ENCODE measurements at places on chromosomes 7 and 10.
A peak's percentile ranks its signal among the peaks of the same experiment; 100 is the strongest.

- no peak for DNase-seq
These were observed 321.3 kb downstream of the CACNA2D1 start for GRCh38 chr7:82122275-82122674.

DNA sequence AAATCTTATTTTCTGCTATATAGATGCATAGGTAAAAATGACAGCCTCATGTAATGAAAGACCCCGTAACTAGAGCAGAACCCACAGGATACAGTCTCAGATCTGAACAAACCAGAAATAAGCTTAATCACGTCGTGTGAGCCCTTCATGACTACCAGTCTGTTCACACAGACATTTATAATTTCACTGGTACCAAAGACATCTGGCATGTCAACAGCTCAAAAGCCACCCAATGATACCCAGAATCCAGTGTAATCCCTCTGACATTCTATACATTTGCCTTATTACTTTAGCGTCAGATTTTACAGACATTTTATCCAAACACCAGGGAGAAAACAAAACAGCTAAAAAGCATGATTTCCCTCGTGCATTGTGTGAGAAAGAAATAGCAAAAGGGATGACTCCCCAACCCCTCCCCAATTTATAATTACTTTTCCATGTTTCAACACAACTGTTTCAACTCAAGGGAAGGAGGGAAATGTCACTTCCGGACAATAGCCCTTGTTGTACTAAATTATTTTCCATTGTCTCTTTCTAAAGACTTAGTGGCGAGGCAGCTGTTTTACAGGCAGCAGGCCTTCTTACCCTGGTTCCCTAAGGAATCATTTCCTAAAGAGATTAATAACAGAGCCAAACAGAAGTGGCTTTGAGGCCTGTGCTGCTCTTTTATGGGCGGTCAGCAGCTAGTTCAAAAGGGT, 33.2 kb downstream of the DOCK4 start:
- DNase-seq: no peak

GRCh38 chr7:24965831-24966708, 13.9 kb downstream of the OSBPL3 start:
- no peak for DNase-seq

- DNase-seq: no peak
These were observed 143.9 kb downstream of the ETV1 start for GRCh38 chr7:13845601-13846000.

- no peak for DNase-seq
These were observed 30.5 kb upstream of the VWDE start for GRCh38 chr7:12434012-12434642.

DNA sequence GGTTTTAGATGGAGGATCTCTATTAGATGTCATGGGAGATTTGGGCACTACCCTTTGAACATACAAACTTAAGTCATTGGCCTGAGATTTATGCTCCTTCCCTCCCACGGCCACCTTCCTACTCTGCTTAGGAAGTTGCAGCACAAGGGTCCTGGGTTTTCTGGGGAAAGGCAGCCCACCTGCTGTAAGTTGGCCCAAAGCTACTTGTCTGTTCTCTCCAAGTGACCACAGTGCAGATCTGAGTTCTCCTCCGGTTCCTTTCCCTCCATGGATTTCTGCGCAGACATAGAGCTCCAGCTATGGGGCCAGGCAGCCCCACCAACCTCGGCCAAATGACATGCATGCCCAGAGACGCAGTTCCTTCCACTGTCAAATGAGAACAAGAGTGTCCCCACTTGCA, 12.8 kb upstream of the C10orf53 start:
- no peak for DNase-seq

GRCh38 chr7:6536262-6537260, 14.7 kb downstream of the GRID2IP start:
- no peak for DNase-seq

DNA sequence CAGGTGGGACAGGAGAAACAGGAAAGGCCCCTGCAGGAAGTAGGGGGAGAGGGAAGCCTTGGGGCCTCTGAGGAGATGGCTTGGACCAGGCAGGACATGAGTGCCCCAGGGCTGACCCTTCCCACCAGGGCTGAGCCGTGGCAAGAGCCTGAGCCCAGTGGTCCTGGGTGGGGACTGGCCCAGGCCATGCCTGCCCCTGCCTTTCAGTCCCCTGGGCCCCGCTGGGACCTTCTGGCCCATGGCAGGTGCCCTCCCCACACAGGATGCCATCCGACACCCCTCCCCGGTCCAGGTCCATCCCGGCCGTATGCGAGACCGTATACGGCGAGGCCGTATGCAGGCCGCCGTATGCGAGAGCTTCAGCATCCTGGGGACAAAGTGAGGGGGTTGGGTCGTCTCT, 2.0 kb downstream of the GRIFIN start:
- no peak for DNase-seq

DNA sequence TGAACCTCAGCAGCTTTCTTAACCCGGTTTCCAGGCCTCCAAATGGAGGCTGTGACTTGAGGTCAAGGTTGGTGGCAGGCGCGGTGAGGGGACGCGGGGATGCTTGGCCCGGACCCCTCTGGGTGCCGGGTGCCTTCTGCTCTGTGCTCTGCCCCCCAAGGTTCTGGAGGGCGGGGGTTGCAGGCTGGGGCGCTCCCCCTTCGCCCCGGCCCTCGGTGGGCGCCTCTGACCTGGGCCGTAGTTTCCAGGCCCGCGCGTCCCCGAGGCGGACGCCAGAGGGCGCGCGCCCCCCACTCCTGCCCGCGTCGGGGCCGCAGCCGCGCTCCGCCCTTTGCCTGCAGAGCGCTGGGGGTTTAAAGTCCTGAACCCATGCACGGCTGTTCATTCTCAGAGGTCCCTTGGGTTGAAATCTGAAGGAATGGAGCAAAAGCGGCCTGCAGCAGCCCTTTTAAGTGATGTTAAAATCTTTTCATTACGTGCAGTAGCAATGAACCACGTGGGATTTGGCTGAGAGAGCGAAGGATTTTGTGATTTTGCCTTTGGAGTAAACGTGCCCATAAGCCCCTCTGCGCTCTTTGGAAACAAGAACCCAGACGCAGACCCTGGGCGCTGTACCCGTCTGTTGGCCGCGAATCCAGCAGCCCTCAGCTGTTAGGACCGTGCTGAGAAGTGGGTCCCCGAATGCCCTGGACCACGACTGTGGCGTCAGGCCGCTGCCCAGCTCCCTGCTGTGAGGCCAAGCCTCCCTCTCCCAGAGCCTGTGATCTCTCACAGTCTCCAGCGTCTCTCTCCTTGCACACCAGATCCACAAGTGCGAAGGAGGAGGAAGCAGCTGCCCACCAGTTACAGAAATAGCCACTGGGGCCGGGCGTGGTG, 135.0 kb downstream of the ACTR3B start:
- DNase-seq: peak; percentile 1

DNA sequence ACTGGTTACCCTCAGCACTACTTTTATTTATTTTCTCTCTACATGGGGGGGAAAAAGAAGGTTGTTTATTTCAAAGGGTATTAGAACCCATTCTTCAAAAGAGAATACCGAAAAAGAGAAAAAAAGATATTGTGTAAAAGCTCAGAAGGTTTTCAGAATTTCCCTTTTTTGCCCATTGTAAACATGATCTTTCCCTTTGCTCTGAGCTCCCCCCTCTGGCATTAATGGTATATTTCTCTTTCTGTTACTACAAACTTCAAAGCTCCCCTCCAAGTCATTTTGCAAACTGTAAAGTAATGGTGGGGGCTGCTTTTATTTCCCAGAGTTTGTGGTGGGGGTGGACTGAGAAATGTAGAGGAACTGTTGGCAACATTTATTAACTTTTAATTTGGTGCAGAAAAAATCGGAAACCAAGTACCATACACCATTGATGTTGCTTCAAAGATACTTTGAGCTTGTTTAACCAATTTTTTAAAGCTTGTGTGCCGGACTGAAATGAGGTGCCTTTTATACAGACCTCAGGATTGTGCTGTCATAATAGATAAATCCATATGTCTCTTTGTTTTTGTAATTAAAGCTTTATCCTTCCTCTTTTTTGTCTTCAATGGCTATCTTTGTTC, 181.5 kb downstream of the EXOC4 start:
- DNase-seq: no peak

GRCh38 chr7:80815733-80816132, 103.1 kb downstream of the SEMA3C start:
- DNase-seq: no peak

- peak; percentile 48 for DNase-seq
These were observed 16.9 kb upstream of the ZFAND2A start for GRCh38 chr7:1176891-1177373.

DNA sequence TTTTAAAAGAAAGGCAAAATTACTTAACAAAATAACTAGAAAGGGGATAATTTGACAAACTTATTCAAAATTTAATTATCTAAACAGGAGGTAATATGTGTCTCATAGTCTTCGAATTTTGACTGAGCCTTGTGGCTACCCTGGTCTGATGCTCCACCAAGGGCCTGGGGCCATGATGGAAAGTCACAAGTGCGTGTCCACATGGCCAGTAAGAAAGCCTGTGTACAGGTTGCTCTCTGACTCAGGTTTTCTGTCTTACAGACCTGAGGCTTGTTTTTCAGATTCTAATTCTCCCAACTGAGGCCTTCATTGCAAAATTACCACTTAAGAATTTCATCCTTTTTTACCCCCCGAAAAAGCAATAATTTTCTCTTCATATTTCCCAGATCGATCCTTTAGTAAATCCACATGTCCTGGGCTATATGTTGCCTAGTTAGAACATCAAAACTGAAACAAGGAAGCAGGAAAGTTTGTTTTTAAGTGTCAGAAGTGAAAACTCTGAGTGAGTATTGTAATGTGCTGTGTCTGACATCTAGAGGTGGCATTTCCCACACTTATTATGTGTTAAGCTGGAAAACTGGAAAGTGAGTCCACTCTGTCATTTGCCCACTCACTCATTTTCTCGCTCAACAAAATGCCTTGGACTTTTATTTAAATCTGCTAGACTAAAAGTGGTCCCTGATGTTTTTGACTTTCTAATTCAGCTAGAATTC, 10.0 kb downstream of the CYP3A43 start:
- no peak for DNase-seq

GRCh38 chr7:77337456-77337990, 78.6 kb downstream of the GSAP start:
- no peak for DNase-seq

DNA sequence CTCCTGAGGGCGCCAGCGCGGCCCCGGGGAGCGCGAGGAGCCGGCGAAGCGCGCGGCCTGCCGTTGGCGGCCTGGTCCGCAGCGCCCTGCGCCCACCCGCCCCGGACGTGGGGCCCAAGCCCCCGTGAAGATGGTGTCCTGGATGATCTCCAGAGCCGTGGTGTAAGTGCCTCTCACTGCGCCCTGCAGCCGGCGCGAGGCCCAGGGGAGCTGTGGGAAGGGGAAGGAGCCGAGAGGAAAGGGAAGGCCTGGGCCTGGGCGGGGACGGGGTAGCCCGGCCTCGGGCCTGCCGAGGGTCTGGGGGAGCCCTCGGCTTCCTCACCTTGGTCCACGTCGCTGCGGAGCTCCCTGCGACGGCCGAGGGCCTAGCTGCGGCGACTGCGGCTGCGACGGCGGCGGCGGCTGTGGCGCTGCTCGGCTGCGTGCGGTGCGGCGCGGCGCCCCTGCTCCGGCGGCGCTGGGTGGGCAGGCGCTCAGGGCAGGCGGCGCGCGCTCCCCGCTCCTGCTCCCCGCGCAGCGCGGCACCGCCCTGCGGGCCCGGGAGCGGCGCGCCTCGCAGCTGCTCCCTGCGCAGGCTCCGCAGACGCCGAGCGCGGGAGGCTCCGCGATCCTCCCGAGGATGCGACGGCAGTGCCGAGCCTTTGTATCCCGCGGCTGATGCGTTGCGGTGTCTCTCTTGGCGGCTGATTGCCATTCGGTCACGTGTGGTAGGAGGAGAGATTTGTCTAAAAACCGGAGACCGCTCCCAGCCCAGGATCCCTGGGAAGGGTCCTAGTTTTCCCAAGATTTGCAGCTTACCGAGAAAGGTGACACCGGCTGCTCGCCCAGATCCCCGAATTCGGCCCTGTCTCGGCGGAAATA, 445 bp downstream of the REEP3 start:
- DNase-seq: peak; percentile 40

DNA sequence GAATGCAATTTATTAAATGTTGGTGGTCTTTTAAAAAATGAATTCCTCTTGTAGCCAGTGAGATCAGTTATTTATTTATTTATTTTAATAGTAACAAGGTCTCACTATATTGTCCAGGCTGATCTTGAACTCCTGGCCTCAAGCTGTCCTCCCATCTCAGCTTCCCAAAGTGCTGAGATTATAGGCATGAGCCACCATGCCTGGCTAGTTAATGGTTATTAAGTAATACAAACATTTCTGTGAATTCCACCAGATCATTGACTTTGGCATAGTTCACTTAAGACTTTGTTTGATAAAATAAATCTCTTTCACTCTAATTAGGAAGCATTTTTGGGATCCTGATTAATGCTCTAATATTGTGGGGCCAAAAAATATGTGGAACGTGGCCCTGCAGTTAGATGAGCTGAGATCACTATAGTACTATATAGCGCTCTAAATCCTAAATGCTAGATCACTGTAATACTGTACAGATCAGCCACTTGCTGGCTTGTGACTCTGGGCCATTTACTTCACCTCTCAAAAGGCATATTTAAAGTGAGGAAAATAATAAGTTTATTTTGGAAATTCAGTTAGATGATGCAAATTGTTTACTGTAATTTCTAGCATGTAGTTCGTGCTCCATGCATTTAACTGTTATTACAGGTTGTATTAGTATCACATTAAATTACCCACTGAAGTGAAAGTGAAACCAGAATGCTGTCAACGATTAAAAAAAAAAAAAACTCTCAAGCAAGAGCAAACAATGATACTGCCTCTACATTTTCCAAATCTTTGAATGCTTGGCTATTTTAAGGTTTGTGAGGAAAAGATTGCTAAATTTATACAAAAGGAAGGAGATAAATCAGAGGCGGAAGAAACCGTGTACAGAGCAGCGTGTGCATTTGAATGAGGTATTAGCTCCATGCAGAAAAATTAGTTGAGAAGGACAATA, 15.9 kb upstream of the FAS start:
- no peak for DNase-seq

- DNase-seq: no peak
These were observed 231.3 kb upstream of the CELF2 start for GRCh38 chr10:10786109-10787090.

DNA sequence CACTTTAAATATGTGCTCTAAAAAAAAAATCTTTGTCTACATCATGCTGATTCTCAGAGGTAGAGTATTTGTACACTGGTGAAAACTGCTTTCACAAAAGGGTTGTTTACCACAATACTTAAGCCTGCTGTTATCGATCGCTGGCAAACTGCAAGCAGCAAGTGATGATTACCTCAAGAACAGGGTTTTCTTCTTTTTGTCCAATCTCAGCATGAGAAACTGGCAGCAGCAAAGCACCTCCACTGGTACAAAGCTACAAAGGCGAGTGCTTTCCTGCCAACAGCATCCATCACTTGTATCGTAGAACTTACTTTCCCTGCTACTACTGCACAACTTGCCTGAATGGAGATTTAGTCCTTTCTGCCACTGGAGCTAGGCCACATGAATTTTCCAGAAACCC, 276.5 kb downstream of the DGKB start:
- DNase-seq: no peak

DNA sequence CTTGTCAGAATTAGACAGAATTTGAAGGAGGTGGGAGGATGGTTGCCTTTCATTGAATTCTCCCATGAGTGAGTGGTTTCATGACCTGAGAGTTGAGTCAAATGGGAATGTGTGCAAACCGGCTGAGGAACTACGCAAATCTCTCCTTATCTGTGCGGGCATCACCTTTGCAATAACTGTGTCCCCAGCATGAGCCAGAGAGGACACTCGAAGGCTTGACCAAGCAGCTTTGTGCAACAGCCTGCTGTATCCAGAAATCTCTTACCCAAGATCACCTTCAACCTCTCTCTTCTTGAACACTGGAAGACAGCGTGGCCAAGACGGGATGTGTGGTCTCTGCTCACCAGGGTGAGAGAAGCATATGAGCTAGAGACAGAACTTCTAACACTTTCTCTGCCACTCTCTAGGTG, 93.8 kb upstream of the IKZF1 start:
- DNase-seq: no peak
